ENCODE measurements at places on chromosomes 7 and 10. TPM values are rescaled to one million over a fixed set of nuclear protein-coding genes. Genes with fewer than 3 reads are reported as not detected.

GRCh38 chr7:44434201-44434600 is 56.3 kb downstream of the NUDCD3 start:
- H3K27me3 ChIP-seq, result no peaks in the 10 kb centered on the region
- peaks cover 5% of the 10 kb centered on the region for H3K36me3 ChIP-seq
- no peak overlapping the region for H3K27ac ChIP-seq

PAXIP1 gene
- 9.8 TPM for total RNA-seq

DNA sequence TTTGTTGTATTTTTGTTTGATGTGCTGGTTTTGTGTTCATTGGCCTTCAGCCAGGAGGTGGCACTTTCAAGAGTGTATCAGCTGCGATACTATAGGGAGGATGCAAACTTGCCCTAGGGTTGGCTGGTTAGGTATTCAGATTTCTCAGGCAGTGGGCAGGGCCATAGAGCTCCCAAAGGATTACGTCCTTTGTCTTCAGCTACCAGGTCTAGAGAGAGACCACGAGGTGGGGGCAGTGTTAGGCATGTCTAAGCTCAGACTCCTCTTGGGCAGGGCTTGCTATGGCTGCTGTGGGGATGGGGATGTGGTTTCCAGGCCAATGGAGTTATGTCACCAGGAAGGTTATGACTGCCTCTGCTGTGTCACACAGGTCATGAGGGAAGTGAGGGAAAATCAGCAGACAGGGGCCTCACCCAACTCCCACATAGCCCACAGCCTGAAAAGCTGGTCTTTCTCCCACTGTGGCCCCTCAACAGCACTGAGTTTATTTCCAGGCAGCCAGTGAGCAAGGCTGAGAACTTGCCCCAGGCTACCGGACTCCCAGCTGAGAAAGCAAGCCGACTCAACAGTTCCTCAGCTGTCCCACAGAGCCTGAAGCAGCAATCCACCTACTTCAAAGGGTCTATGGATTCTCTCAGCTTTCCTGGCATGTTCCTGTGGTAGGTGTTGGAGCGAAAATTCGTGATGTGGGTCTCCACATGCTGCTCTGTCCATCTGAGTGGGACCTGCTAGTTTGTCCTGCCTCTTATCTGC is 227.4 kb upstream of the COBL start:
- no peaks in the 10 kb centered on the region for H3K27me3 ChIP-seq
- H3K4me3 ChIP-seq, result no peak overlapping the region
- H3K36me3 ChIP-seq, result no peaks in the 10 kb centered on the region
- H3K27ac ChIP-seq, result no peak overlapping the region
- H3K4me1 ChIP-seq, result no peaks in the 10 kb centered on the region

- H3K27ac ChIP-seq, result no peak overlapping the region
- peak; percentile 70 for DNase-seq
- H3K27me3 ChIP-seq, result no peaks in the 10 kb centered on the region
- H3K4me3 ChIP-seq, result no peak overlapping the region
- H3K36me3 ChIP-seq, result peaks cover 11% of the 10 kb centered on the region
Observed at GRCh38 chr10:19826712-19827111, 10.5 kb downstream of the PLXDC2 start.

COL28A1 gene
- total RNA-seq, result 4.2 TPM

GRCh38 chr7:116582164-116582732 is 57.4 kb downstream of the CAV1 start:
- H3K4me3 ChIP-seq, result no peak overlapping the region
- peak overlapping the region; percentile 32 for H3K27ac ChIP-seq
- H3K4me1 ChIP-seq, result peaks cover 10% of the 10 kb centered on the region
- DNase-seq, result no peak
- H3K36me3 ChIP-seq, result no peaks in the 10 kb centered on the region

DNA sequence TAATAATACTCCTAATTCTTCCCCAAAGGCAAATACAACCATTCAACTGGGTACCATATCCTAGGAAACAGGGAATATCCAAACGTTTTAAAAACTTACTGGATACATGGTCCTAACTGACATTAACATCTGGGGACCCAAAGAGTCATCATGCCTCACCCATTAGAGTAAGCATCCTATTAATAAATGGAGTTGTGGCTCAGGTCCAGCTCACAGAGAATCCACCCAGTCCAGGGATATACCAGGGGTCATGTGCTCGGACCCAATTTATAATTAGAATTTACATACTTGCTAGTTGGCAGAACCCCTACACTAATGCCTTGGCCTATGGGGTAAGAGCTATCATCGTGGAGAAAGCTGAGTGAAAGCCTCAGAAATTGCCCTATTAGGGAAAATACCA is 670.0 kb downstream of the XPNPEP1 start:
- no peak overlapping the region for H3K27ac ChIP-seq
- H3K4me1 ChIP-seq, result no peaks in the 10 kb centered on the region
- H3K36me3 ChIP-seq, result no peaks in the 10 kb centered on the region
- no peaks in the 10 kb centered on the region for H3K27me3 ChIP-seq

- DNase-seq, result no peak
- no peaks in the 10 kb centered on the region for H3K27me3 ChIP-seq
- H3K36me3 ChIP-seq, result no peaks in the 10 kb centered on the region
Observed at GRCh38 chr7:123244768-123245167, 45.0 kb upstream of the SLC13A1 start.

DNA sequence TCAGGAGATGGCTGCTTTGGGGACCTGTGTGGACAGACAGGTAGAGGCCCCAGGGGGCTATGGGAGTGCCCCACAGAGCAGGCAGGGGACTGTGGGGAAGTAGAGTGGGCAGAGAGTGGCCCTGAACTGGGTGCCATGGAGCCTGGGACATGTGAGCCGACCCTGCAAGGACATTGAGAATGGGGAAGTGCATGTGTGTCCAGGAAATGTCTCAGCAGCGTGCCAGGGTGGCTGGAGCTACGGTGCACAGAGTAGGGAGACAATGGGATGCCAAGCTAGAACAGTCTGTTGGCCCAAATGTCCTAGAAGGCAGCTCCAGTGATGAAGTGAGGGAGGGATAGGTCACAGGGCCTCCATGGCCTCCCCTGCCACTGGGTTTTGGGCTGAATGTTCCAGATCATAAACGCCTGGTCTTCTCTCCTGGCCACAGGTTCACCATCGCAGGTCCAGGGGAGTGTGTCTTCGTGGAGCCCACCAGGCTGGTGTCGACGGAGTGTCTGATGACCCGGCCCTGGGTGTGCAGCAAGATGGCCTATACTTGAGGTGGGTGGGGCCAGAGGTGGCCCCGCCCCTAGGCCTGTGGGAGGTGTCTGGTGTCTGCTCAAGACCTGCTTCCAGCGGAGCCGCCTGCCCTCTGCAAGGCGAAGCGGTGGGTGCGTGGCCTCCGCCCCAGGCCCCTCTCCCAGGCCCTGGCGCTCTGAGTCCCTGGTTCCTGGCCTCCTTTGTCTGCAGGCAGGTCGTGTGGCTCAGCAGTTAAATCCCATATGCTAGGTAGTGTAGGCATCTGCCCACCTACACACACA is 20.5 kb downstream of the CLEC2L start:
- H3K36me3 ChIP-seq, result no peaks in the 10 kb centered on the region
- H3K27me3 ChIP-seq, result no peaks in the 10 kb centered on the region
- no peak for DNase-seq
- peaks cover 7% of the 10 kb centered on the region for H3K4me1 ChIP-seq
- no peak overlapping the region for H3K4me3 ChIP-seq

DNA sequence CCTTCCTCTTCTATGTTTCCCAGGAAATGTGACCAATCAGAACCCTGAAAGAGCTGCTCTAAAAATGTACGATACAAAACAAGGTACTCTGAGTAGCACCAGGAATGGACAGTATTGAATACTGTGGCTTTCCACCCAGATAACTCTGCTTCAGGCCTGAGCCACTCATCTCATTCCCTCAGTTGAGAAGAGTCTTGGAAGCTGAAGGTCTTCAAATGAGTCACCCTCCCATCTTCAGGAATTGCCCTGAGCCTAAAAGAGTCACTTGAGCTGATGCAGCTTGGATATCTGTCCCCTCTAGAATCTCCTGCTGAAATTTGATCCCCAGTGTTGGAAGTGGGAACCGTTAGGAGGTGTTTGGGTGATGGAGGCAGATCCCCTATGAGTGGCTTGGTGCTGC is 210.4 kb downstream of the DGKI start:
- no peak for DNase-seq
- no peaks in the 10 kb centered on the region for H3K36me3 ChIP-seq
- H3K27ac ChIP-seq, result no peak overlapping the region
- no peaks in the 10 kb centered on the region for H3K4me1 ChIP-seq
- H3K27me3 ChIP-seq, result no peaks in the 10 kb centered on the region

PDZD7 gene
- total RNA-seq, result 1.3 TPM

DNA sequence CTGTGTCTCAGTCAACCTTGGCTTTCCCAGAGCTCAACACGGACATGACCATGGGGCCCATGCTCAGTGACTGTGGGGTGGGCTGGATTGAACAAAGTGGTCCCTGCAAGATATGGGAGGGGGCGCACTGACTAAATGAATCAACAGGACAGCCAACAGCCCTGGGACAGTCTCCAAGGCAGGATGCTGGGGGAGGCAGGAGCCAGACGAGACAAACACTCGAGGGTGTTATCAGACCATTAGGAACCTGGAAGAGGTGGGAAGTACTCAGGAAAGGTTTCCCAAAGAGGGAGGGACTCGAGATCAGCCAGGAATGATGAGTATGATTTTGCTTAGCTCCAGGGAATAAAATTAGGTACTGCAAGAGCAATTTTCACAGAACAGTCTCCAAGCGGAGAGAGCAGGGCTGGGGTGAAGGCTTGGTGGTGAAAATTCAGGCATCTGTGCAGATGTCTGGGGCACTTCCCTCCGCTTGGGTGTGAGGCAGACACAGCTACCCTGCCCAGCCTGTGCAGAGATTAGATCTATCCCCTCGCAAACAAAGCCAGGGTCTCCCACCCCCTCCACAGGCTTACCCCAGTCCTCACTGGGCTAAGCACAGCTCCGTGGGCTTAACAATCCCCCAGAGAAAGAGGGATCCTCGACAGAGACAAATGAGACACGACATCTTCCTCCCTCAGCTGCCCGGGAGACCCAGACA is 261.1 kb upstream of the ZMIZ1 start:
- no peak overlapping the region for H3K27ac ChIP-seq
- no peaks in the 10 kb centered on the region for H3K27me3 ChIP-seq
- H3K36me3 ChIP-seq, result no peaks in the 10 kb centered on the region
- no peak overlapping the region for H3K4me3 ChIP-seq

GRCh38 chr7:108570146-108570755 is 577 bp downstream of the DNAJB9 start:
- DNase-seq, result peak; percentile 27
- peaks cover 2% of the 10 kb centered on the region for H3K4me1 ChIP-seq
- peaks cover 2% of the 10 kb centered on the region for H3K36me3 ChIP-seq
- H3K4me3 ChIP-seq, result peak overlapping the region; percentile 91
- no peaks in the 10 kb centered on the region for H3K27me3 ChIP-seq

GRCh38 chr10:101161494-101162299 is 30.6 kb downstream of the TLX1 start:
- H3K4me1 ChIP-seq, result no peaks in the 10 kb centered on the region
- H3K27ac ChIP-seq, result no peak overlapping the region
- H3K36me3 ChIP-seq, result no peaks in the 10 kb centered on the region
- peak; percentile 84 for DNase-seq

DNA sequence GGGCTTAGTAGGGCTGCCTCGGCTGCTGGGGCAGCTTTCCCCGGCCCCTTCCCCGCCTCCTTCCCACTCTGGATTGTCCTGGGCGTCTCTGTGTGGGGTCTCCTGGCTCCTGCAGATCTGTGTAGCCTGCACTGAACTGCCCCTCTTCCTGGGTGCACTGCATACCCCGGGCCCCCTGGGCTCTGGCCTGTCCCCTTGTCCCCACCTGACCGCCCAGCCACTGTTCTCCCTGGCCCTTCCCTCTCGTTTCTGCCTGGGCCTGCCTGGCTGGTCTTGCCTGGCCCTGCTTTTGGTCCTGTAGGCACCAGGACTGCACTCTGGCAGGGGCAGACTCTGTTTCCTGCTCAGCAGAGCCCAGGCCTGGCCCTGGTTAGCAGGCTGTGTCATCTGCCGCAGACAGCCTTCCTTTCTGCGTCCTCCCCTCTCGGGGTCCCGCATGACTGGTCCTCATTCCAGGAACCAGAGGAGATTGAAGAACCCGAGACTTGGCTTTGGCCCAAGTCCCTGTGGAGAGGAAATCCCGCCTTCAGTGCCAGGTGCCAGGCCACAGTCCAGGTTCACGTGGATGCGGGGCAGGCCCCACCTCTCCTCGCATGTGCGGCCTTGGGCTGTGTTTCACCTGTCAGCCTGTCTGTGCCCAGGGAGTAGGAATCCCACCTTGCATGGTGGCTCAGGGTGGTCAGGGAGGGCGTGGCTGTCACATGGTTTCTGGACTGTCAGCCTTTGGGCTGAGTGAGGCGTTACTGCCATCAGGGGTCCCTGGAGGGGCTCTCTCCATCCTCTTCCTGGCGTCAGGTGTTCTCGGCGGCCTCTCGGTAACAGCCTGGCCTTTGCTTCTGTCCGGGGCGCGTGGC is 9.2 kb downstream of the INPP5A start:
- no peaks in the 10 kb centered on the region for H3K36me3 ChIP-seq
- no peaks in the 10 kb centered on the region for H3K4me1 ChIP-seq
- no peak overlapping the region for H3K27ac ChIP-seq
- H3K4me3 ChIP-seq, result no peak overlapping the region
- no peak for DNase-seq

DNA sequence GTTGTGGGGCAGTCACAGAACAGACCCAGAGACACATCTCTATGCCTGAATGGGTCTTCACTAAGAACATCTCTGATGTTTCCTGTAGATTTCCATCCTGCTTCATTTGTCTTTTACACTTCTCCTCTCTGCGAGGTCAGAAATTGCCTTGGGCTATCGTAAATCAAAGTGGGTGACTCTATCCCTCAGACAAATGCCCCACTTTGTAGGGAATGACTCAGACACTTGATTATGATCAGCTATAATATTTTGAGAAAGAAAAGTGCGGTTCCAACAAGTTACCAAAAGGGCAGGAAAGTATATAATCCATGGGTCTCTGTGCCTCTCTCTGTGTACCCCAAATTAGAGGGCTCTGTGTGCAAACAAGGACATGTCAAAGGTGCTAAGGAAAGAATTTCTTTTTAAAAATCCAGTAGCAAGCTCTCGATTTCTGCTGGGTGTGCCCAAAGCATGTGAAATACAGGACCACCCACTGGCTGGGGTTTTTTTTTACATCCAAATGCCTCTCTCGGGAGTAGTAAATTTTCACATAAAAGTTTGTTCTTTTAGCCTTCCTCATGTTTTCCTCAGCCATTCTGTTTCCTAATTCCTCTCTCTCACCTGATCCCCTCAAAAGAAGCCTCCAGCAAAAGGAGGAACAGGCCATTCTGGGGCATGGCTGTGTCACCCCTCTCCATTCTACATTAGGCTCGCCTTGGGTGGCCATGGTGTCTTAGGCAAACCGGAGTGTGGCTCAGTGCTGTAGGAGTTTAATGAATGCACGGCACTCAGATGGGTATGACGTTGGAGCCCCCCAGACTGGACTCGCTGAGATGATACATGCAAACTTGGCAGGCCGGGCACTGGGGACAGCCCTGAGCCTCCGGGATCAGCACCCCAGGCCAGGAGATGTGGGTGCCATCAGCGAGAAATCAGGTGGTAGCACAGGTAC is 6.3 kb upstream of the OPN4 start:
- no peak overlapping the region for H3K4me3 ChIP-seq
- no peaks in the 10 kb centered on the region for H3K4me1 ChIP-seq
- no peak for DNase-seq
- H3K27ac ChIP-seq, result no peak overlapping the region
- no peaks in the 10 kb centered on the region for H3K27me3 ChIP-seq

IFIT1B gene
- 3.7 TPM for total RNA-seq

CALHM3 gene
- total RNA-seq, result 0.15 TPM

Measured in lung (tissue), 17 donors.